H9 (cell line): ENCODE measurements at places on chromosomes 3 and 15. TPM values are rescaled to one million over a fixed set of nuclear protein-coding genes. Genes with fewer than 3 reads are reported as not detected.

The C3orf85 gene
- not detected in 2 replicates for total RNA-seq

The ACKR4 gene
- not detected in 2 replicates for total RNA-seq

The CEP19 gene
- 1.2 and 1.3 TPM in 2 replicates for total RNA-seq

The STARD9 gene
- 5.1 and 6.9 TPM in 2 replicates for total RNA-seq

DNA sequence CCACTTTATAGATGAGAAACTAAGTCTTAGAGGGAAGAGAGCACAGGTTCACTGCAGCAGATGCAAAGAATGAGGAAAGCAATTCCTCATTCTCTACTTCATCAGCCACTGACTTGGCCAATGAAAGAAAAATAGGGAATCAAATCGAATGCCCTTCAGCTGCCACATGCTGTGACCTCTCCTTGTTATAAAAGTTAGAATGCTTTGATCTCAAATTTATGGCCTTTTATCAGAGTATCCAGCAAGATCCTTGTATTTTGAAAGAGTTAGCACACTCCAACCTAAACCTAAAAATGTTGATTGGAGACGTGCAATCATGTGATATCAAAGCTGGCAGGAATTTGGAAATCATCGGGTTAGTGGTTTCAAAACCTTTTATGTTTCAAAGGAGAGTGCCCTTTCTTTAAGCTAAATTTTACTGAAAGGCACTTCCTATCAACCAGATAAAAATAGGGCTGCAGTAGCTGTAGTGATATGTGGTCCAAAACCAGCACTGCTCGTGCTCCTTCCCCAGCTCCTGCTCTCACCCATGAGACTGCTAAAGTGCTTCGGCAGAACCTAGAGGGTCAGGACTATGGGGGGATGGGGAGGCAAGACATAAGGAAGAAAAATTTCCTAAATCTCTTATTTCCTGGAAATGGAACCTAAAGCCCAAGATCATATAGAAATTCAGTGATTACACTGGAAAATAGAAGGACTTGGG lies 617.0 kb downstream of the PYDC2 start:
- DNase-seq: no peak

DNA sequence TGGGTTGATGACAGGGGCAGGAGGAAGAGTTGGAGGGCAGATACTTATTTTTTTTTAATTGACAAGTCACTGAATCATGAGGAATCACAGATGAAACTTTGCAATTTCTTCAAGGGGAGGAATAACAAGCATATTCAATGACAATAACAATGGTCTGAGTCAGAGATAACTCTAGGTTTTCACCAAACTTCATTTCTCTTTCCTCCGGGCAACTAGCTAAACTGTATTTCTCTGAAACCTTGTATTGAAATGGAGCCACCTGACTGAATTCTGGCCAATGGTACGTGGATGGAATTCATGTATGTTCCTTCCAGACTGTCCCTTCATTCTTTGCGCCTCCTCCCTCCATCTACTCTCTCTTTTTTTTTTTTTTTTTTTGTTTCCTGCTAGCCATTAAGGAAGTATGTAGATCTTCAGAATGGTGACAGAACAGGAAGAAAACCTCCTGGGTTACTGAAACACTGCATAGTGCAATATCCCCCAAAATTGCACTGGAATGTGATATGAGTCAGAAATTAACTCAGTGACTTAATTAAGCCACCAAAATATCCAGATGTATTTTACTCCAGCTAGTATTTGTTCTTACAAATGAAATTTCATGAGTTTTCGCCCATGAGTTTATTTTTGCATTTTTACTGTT lies 495.4 kb downstream of the OTOL1 start:
- DNase-seq: no peak

DNA sequence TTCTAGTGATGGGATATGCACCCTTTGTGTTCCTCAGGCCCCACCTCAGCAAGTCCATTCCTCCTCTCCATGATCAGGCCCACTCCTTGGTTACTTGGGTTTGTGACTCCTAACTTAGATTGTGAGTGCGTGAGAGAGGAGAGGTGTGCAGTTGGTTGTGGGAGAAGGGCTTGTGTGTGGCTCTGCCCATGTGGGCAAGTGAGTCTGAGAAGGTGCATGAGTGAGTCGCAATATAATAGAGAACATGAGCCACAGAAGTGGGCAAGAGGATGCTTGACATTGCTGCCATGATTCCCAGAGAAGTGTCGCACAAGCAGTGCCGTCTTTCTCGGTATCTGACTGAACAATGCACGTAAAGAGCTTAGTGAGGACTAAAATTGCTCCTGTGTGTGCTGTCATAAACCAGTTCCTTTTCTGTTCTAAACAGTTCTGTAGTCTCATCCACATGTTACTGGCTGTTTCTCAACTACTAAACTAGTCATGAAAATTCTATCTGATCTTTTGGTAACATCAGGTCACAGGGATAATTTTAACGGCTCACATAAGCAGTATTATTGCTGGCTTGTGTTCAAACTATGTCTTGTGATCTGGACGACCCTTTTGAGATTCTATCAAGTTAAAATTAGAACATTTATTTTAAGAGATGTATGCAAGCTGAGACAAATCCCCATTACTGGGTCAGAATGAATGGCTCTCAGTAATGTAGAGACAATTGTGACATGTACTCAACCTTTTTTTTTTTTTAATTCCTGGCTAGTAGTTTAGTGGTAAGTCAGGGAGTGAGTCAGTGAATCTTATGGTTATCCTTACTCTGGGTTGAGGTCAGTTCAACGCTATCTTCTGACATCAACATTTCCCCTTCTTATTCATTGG lies 25.6 kb downstream of the GYG1 start:
- DNase-seq: no peak

GRCh38 chr3:183449391-183449790 lies 21.0 kb upstream of the MCF2L2 start:
- no peak for DNase-seq

DNA sequence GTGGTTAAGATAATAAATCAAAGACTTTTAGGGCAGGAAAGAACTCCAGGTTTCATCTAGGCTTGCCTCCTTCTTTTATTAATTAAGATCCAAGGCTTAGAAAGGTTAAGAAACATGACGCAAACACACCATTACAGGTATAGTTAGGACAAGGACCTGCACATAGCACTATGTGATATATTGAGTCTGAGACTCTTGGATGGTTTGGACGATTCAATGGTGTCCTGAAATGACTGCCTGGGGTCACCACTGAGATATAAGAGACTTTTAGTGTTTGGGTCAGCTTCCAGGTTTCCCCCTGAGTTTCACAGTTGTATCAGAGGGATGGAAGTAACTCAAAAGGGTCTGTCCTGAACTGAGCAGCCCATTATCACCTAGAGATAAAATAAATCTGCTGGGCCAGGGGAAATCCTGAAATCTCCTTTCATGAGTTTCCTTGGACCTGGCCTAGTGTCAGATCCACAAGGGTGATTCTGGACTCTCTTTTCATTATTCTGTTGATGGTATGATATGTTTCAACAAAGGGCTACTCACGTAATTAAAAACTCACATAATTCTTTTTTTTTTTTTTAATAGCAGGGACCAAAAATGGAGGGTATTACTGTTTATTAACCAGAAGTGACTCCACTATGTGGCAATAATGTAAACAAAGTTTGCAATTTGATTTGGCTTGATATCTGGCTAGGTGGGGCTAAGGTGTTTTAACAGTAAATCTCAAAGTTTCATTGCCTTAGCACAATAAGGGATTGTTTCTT lies 55.6 kb upstream of the ADGRG7 start:
- DNase-seq: no peak

- DNase-seq: no peak
Observed at GRCh38 chr3:33855884-33856546, 57.6 kb downstream of the PDCD6IP start.

DNA sequence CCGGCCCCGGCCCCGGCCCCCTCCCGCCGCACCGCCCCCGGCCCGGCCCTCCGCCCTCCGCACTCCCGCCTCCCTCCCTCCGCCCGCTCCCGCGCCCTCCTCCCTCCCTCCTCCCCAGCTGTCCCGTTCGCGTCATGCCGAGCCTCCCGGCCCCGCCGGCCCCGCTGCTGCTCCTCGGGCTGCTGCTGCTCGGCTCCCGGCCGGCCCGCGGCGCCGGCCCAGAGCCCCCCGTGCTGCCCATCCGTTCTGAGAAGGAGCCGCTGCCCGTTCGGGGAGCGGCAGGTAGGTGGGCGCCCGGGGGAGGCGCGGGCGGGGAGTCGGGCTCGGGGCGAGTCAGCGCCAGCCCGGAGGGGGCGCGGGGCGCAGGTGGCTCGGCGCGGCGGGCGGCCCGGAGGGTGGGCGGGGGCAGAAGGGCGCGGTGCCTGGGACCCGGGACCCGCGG lies 352 bp downstream of the CHRD start:
- DNase-seq: peak; percentile 71

GRCh38 chr15:62428259-62428658 lies 263.2 kb upstream of the C2CD4B start:
- DNase-seq: no peak

DNA sequence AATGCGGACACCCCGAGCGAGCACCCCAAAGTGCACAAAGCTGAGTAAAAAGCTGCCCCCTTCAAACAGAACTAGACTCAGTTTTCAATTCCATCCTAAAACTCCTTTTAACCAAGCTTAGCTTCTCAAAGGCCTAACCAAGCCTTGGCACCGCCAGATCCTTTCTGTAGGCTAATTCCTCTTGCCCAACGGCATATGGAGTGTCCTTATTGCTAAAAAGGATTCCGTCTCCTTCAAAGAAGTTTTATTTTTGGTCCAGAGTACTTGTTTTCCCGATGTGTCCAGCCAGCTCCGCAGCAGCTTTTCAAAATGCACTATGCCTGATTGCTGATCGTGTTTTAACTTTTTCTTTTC lies 5.3 kb downstream of the BHLHE40 start:
- no peak for DNase-seq

DNA sequence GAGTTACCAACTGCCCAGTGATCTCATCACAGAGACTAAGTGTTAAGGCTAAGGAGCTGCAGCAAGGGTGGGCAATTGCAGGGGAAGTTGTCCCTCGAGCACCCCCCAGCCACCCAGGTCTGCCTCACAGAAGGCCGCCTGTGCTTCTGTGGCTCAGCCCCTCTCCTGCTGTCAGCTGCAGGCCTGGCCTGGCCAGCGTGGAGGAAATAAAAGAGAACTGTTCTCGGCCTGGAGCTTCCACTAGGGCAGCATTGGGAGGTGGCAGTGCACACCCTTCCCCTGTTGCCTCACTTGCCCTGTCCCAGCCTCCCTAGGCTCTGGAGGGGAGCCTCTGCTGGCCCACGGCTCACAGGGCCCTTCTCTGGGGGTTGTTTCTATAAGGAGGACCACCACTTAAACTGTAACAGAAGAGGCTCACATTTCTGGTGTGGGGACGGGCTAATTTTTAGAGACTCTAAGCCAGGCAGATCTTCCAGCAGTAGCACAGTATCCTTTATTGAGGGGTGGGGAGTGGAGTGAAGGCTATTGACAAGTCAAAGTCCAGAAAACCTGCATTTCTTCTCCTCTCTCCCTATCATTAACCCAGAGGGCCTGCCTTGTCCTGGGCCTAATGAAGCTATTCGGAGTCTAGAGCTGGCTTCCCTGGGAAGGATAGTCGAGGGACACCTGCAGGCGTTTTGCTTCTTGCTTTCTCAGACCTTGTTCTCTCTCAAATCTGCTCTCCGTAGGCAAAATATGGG lies 75.6 kb upstream of the ADPGK start:
- DNase-seq: no peak

- DNase-seq: no peak
Observed at GRCh38 chr3:64456674-64457073, 231.1 kb downstream of the ADAMTS9 start.

DNA sequence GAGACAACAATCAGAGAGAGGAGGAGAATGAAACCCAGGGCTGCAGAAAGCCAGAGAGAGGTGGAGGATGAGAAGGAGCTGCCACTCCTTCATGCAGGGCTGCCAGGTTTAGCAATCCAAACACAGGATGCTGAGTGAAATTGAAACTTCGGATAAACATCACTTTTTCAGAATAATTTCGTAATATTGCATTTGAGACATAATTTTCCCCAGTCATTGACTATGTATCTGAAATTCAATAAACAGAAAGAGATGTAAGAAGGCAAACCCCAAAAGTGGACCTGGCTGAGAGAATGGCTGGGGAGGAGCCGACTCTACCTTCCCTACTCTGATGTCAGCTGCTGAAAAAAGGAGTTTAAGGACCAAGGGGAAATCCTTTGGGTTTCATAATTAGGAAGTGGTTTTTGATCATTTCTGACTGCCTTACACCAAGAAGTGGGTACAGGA lies 33.8 kb downstream of the SLC9A9 start:
- DNase-seq: no peak

DNA sequence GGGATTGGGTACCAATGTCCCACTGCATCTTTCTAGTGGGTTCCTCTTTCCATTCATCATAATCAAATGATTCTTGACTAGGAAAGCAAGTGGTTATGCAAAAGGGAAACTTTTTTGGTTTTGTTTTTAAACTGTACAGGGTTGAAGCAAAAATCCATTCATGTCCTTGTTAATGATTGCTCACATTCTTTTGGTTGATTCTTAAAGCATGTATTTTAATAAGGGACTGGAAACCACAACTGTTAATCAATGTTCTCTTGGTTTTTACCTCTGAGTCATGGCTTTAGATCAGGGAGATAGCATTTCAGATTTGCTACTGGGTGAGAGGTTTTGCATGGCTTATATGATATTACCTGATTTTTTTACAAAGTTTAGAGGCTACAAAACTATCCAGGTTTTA lies 371.7 kb upstream of the RGMA start:
- DNase-seq: no peak

GRCh38 chr15:87268675-87269074 lies 987.9 kb downstream of the NTRK3 start:
- DNase-seq: no peak

DNA sequence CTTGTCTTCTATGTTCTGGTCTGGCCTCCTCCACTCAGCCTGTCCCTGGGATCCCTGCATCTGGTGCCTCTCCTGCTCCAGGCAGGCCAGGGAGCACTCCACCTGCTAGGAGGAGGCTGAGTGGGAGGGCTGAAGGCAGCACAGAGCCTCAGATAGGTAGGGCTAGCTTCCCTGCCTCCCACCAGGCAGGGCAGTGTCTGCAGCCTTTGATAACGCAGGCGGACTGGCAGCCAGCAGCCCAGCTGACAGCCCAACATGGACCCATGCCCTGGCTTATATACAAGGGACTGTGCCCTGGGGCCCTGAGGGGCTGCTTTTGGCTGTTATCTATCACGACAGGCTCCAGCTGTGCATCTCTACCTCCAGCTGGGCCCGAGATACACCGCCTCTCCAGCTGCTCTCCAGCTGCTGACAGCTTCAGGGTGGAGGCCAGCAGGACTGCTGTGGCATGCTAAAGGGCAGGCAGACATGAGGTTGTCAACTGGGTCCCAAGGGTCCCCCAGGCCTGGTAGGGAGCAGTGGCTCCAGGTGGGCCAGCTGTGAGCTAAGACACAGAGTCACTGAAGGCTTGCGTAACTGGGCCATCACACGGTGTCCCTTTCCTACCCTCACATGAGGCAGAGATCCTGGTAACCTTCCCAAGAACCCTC lies 5.2 kb upstream of the CLK3 start:
- DNase-seq: no peak

DNA sequence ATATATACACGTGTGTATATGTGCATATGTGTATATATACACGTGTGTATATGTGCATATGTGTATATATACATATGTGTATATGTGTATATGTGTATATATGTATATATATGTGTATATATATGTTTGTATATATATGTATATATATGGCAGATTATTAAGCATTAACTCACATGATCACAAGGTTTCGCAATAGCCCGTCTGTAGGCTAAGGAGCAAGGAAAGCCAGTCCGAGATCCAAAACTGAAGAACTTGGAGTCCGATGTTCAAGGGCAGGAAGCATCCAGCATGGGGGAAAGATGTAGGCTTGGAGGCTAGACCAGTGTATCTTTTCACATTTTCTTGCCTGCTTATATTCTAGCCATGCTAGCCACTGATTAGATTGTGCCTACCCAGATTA lies 23.7 kb downstream of the NAALADL2 start:
- DNase-seq: no peak

GRCh38 chr3:169769287-169770181 lies at the start of gene ACTRT3:
Gene ACTRT3, minus strand, starts transcription at chr3:169769561. Its CDS starts 41 bp downstream, at chr3:169769520.
- DNase-seq: peak; percentile 87

GRCh38 chr3:31237887-31238286 lies 294.8 kb upstream of the STT3B start:
- no peak for DNase-seq
